ENCODE measurements at places on chromosomes 4 and X. TPM values are rescaled to one million over a fixed set of nuclear protein-coding genes. Genes with fewer than 3 reads are reported as not detected.

- DNase-seq = no peak
Observed at GRCh38 chrX:48927123-48927522, 8.3 kb upstream of the PIM2 start.

DNA sequence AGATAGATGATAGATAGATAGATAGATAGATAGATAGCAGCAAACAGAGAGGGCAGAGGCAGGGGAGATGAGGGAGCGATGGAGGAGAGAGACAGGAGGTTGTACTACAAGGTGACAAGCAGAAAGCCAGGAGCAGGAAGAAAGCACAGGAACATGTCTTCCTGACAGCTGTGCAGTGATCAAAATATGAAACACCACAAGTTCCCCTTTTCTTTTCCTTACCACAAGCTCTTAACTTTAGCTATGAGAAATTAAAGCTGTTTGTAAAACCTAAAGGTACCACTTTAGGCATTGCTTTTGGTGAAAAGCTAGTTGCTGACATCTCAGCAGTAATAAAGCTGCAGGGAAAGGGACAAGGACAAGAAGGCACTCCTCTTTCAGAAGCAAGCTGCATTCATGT is 9.1 kb upstream of the MAGED4B start:
- no peak for DNase-seq

Gene DRP2
- total RNA-seq = 4.2 TPM

Gene CHIC1
- total RNA-seq = 11.9 TPM

- DNase-seq = no peak
Observed at GRCh38 chr4:82373486-82373815, 340 bp downstream of the HNRNPD start.

Gene PWWP3B
- total RNA-seq = 3.1 TPM

GRCh38 chr4:94890579-94890978 is 132.8 kb downstream of the BMPR1B start:
- no peak for DNase-seq

Gene GATA1
- total RNA-seq = not detected

Gene GAGE2A
- not detected for total RNA-seq

DNA sequence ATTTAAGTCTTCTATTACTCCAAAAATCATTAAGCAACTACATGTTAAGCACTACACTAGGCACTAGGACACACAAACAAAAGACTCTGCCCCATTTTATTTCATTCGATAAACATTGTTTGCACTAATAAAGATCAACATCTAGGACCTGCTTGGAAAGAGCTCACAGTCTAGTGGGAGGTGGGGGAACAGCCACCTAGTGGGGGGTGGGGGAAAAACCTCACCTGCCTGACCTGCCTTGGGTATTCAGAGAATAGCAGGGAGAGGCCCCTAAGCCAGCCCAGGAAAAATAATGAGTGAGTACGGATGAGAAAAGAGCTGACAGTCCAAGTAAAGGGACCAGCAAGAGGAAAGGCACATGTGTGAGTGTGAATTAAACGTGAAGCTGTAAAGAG is 52.2 kb downstream of the PRDM5 start:
- DNase-seq = no peak

Gene XIAP
- total RNA-seq = 53.1 TPM

DNA sequence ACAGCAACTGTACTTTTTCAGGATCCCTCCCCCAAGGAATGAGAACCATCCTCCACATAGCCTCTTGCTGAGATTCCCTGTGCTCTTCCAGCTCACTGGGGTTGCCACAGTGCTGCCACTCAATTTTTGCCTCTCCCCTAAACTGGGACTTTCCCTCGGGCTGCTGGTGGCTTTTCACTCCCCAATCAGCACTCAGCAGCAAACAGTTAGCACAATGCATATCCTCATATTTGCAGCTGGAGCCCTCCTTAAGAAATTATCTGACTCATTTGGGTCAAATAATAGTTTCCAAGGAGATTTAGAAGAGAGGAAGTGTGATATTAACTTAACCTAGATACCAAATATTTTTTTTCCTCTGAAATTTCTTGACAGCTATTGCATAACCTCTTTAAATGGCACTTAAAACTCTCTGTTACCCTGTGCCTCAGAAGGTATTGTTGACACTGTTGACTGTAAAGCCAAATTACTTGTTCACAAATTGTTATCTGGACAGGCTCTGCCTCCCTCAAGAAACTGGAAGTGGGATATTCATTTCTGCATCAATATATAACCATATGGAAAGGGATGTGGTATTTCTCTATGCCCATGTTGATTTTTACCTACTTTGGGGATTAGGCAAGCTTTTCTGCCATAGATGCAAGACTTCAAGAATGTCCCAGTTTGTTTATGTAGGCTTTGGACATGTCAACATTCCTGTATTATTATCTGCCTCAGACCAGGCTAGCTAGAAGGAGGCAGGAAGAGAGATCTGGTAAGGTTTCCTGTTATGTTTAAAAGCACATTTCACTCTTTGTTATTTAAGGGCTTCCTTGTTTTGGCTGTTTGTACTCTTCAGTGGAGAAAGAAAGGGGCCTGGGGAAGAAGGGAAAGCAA is 58.0 kb downstream of the SEPTIN11 start:
- peak; percentile 76 for DNase-seq

Gene ASB5
- 0.43 TPM for total RNA-seq

DNA sequence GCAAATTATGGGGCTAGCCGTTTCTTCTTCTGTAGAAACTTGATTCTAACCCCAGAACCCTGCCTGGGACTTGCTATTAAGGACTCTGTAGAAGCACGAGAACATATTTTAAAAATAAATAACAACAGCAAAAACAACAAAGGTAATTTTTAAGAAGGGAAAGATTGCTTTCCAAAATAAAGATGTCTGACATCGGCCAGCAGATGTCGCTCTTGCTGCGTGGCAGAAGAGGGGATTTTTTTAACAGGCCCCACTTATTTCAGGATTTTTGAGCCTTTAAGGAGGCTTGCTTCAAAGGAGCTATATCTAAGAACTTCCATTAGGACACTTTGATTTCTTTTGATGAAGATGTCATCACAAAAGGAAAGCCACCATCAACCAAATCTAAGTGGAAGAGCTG is 62.8 kb upstream of the EGFL6 start:
- peak; percentile 22 for DNase-seq

DNA sequence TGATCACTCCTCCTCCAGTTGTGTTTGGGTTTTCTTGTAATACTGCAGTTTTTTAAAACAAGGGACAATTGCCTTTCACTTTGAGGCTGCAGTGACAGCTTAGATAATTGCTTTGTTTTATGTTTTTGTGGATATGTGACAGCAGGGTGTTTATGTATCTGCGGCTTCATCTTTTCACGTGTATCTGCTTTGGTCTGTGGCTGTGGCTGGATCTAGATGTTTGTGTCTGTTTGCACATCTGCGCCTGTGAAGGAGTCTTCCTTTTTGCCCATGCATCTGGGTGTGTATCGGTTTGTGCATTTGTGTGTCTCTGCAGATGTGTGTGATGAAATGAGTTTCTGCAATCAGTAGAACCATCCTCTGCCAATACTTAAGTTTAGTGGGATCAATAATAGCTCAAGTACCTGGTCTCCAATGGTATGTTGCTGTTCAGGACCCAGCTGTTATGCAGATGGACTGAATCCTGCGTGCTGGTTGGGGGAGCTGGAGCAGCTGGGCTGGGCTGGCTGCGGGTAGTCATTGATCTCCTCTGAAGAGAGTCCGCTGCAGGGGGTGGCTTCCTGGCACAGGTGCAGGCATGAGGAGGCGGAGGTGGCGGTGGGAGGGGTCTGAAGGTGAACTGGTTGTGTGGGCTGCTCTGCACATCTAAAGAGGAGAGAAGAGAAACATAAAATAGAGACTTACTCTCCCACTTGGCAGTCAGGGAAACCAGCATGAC is 390.3 kb downstream of the SH2D1A start:
- DNase-seq = no peak

GRCh38 chr4:13966231-13967195 is 339.0 kb upstream of the BOD1L1 start:
- peak; percentile 80 for DNase-seq

Gene F11
- not detected for total RNA-seq

Gene RAB41
- not detected for total RNA-seq

Measured in astrocyte (in vitro differentiated cells and primary cell).